ENCODE measurements at places on chromosomes 5 and 9.

GRCh38 chr9:70683841-70684240 lies 269.4 kb upstream of the KLF9 start:
- DNase-seq: no peak

GRCh38 chr9:91122755-91123154 lies 239.0 kb downstream of the AUH start:
- DNase-seq: no peak

DNA sequence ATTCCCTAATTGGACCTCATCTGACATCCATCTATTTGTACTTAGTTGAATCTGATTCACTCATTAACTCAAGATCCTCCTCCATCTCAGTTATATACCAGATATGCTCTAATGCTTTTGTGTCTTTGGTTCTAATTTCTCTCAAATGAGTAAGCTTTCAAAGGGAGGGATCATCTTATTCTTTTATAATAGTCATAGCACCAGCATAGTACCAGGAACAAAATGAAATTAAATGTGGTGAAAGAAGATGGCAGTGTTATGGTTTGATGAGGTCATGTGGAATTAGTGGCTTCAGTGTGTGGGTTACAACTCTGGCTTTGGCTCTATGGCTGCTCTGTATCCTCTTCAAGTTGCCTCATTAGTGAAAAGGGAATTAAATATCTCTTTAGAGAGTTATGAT lies 32.5 kb upstream of the ZNF366 start:
- DNase-seq: no peak

DNA sequence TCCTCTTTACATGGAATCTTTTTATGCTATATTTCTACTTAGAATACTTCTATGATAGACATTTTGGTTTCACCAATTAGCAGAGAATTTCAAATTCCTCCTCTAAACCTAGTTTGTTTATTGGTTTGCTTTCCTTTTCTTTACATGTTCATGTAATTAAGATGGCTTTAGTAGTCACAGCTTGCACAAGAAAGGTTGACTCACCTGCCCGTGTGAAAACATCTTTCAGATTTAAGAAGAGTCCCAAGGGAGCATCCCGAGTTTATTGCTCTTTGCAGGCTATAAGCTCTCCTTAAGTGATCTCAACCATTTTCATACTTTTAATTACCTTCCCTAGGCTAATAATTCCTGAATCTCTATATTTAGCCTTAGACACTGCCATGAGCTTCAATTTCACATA lies 28.9 kb downstream of the TYRP1 start:
- no peak for DNase-seq

GRCh38 chr5:36079200-36079781 lies 12.6 kb upstream of the UGT3A2 start:
- DNase-seq: no peak

GRCh38 chr5:69268899-69269298 lies 34.2 kb downstream of the CDK7 start:
- DNase-seq: no peak

Measured in cortex of kidney (tissue), 1 donor.